ENCODE measurements at places on chromosomes 13 and 19.

DNA sequence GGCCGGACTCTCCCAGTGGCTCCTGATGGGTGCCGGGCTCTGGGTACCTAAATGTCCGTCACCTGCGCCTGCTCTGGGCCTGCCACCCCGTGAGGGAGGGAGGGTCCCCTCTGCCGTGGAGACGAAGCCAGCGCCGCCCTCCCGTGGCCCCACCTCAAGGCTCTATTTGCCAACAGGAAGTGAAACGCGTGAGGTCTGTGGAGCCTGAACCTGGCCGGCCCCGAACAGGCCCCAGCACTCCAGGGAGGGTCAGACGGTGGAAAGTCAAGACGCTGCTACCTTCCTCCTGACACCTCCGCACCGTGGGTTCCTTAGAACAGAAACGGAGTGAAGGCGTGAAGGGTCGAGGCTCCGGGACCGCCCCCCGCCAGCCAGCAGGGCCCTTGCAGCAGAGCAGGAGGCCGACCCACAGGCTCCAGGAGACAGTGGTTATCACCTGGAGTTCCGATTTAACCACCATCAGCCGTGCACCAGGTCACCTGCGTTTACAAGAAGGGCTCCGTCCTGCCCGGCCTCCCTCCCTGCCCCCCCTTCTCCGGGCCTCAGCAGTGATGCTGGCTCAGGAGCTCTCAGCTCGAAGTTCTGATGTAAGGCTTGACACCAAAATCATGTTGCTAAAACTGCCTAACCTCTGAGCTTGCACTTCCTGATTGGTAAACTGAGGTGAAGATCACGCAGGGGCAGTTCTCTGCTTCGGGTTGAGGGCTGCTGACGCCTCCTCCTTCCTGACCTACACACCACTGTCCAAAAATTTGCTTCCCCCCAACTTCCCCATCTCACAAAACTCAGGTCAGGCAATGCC is 50.9 kb upstream of the C13orf46 start:
- no peak for DNase-seq

DNA sequence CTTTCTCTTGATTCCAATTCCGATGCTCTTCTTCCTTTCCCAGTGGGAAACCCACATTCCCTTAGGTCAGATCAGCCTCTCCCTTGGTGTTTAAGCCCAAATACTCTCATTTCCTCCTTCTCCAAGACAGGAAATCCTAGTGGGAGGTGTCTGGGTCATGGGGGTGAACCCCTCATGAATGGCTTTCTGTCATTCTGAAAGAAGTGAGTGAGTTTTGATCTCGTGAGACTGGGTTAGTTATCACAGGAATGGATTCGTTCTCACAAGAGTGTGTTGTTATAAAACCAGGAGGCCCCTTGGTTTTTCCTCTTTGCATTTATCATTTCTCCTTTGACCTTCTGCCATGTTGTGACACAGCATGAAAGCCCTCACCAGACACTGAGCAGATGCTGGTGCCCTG is 76.2 kb upstream of the MTIF3 start:
- no peak for DNase-seq

DNA sequence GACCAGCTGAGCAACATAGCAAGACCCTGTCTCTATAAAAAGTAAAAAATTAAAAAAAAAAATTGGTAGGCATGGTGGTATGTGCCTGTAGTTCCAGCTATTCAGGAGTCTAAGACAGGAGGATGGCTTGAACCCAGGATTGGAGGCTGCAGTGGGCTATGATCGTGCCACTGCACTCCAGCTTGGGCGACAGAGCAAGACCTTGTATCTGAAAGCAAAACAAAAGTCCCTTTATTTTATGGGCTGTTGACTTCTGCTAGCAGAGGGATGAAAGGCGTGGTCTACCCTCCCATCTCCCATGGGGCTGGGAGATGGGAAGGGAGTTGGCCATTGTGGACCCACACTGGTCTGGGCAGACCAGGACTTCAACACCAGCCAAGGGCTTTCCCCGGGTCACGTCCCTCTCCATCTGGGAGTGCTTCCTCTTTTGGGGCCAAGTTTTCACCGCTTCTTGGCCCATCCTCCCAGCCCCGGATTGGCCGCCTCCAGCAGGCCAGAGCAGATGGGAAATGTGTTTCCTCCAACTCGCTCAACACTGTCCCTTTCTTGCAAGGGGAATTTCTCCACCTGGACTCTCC is 2.2 kb upstream of the TNFSF9 start:
- DNase-seq = no peak

DNA sequence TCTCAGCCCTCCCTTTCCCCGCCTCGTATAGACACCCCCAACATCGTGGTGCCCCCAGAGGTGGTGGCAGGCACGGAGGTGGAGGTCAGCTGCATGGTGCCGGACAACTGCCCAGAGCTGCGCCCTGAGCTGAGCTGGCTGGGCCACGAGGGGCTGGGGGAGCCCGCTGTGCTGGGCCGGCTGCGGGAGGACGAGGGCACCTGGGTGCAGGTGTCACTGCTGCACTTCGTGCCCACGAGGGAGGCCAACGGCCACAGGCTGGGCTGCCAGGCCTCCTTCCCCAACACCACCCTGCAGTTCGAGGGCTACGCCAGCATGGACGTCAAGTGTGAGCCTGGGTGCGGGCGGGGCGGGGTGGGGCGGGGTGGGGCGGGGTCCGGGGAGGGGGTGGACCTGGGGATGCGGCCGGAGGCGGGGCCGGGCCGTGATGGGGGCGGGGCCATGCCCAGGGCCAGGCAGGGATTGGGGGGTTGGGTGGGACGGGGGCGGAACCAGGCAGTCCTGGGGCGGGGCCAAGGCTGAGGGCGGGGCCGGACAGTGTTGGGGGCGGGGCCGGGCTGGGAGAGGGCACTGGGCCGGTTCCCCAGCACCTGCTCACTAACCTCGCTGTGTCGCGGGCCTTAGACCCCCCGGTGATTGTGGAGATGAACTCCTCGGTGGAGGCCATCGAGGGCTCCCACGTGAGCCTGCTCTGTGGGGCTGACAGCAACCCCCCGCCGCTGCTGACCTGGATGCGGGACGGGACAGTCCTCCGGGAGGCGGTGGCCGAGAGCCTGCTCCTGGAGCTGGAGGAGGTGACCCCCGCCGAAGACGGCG is 7.8 kb downstream of the MAG start:
- DNase-seq = no peak

DNA sequence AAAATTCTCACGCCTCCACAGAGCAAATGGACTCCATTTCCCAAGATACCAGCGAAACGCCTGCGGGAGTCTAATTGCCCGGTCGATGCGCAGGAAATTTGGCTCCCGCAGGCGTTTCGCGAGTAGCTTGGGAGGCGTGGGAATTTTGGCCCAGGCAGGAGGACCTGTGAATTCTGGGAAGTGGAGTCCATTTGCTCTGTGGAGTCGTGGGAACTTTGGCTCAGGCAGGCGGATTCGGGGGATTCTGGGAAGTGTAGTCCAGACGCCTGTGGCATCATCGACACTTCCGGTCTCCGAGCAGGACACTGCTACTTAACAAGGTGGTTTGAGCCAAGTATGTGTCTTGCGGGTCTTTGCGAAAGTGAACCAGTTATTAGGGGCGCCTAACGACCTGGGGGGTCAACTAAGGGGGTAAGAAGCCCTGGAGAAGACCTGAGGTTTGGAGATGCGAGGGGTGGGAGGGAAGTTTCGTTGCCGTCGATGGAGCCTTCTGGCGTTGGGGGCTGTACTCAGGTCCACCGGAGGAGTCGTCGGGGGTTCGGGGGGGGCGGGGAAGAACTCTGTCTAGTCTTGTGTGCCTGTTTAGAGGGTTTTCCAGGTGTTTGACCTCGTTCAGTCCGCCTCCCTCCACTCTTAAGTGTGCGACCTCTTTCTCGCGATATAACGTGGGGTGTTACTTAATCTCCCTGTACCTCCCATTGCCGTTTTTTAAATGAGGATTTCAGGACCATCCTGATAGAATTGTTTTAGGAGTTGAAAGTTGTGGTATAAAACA is at the start of gene ZNF155:
ZNF155 (plus strand) TSS at position 277 of the 775 bp plus-strand sequence. CDS start 4,356 bp downstream, outside the sequence.
- DNase-seq = no peak

GRCh38 chr13:35994131-35994966 is 136.8 kb downstream of the DCLK1 start:
- no peak for DNase-seq

DNA sequence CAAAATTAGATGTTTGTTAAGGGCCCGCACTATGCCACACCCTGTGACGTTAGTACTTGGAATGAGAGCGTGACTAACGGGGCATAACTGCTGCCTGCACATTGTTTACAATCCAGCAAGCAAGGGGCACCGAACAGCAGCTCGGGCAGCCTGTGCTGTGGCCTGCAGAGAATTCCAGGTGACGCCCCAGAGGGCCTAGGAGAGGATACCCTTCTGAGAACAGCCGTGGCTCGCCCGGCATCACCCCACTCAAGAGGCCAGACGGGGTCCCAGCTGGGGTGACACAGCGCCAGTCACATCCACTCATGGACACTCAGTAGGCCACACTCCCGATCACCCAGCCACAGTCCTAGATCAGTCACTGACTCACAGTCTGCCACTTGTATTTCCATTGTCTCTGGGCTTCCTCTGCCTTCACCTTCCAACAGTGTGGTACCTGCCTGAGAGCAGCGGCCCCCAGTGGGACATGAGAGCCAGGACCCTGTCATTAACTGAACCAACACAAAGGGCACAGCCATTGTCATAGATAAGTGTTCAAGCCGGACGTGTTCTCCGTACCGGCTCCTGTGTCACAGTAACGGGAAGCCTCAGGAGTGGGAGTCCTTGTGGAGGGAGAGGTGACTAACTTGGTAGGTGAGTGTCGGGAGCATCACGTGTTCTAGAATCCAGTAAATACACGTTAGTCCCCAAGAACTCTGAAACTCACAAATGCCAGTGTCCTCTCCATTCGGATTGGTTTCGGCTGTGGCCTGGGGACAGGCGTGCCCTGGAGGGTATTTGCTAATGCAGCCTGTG is 7.5 kb downstream of the ZNF331 start:
- DNase-seq = no peak

DNA sequence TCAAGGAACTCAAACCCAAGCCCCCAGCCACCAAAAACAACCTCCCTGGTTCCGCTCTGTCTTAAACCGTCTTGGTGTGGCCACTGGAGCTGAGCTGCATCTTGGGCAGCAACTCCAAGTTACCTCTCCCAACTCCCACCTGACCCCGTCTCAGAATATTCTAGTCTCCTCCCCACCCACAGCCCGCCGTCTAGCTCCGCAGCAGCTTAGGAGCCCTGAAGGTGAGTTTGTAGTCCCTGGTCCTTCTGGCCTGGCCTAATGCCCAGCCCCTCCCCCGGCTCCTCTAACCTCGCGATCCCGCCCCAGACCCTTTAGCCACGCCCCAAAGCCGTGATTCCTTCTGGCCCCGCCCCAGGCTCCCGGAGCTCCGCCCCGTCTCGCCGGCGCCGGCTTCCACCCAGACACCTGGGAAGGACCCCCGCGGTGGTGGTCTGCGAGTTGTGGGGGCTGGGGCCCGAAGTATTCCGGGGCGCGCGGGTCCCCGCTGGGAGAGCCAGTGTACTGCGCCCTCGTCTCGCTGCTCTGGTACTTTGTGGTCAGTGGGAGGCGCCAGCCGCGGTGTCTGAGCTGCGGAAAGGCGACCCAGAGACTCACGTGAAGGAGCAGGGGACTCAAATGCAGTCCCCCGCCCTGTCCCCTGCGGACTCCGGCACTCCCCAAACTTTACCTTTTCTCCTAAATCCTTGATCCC is 2.5 kb upstream of the LHB start:
- no peak for DNase-seq

- DNase-seq = no peak
These were observed 713.8 kb upstream of the GPC6 start for GRCh38 chr13:92512852-92513251.

DNA sequence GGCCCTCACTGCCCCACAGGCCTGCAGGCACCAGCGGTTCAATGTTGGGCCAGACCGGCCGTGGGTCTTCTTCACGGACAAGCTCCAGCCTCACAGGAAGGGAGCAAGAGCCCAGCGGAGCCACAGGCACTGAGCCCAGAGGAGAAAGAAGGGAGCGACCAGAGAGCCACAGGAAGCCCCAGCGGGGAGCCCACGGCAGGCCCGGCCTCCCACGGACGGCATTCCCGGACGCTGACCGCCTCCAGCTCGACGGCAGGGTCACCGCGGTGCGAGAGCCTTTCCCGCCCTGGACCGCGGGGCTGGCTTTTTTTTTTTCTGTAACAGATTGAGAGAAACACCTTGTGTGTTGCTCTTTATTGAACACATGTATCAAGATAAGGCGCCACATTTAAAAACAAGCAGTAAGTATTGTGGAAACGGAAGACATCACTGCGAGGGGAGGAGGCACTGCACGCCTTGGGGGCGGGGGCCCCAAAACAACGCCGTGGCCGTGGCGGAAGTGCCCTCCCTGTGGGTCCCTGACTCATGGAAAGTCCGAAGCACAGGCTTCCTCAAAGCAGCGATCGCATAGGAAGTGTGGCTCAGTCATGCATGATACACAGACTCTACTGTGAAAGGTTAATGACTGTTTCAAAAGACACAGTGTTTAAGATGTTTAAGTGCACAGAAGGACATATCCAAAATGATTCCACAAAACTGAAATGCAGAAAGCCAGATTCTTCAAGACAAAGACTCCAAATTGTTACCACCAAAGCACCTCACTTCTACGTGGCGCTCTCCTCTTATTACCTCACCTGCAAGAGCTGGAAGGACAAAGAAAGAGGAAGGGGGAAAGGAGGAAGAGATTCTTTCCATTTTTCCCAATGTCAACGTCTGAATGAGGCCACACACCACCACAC is 3.5 kb downstream of the RASA3 start:
- DNase-seq = no peak

DNA sequence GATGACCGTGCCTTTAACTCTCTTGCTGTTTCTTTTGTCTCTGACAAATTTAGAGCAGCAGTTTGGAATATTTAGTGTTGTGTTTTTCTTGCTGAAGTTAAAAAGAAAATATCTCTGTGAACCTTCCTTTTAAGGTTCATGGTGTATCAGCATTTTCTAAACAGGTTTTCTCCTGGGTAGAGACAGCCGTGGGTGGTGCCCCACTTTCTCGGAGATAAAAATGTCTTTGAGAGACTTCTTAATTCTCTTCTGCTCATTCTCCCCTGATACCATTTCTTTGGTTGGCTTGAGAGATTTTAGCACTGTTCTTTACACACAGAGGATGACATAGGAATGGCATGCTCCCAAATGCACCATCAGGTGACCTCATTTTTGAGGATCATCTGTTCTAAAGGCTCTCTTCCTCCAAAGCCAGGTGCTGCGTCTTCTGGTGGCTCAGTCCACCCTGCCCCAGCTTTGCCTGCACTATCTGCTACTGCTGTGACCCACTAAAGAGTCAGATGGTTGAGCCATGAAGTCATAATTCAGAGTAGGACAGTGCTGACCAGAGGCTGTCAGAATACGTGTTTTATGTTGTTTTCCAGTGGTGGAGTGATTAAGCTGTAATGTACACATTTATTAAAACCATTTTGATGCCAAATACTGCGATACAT is 90.3 kb upstream of the SLC10A2 start:
- no peak for DNase-seq

DNA sequence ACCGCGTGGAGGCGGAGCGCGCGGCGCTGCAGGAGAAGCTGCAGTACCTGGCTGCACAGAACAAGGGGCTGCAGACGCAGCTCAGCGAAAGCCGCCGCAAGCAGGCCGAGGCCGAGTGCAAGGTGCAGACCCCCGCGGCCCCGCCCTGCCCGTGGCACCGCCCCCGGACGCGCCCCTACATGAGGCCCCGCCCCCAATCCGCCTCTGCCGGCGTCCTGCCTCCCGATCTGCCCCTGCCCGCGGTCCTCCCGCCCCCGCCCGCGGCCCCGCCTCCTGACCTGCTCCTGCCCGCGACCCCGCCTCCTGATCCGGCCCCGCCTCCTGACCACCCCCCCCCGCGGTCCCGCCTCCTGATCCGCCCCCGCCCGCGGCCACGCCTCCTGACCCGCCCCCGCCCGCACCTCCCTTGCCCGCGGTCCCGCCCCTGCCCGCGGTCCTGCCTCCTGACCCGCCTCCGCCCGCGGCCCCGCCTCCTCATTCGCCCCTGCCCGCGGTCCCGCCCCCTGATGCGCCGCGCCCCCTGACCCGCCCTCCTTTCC is 11.7 kb downstream of the PRR36 start:
- no peak for DNase-seq

- no peak for DNase-seq
These were observed 74.3 kb downstream of the TM9SF2 start for GRCh38 chr13:99575376-99576120.

All from cortex of kidney (tissue), 1 donor.